MCF 10A (cell line): ENCODE measurements at places on chromosomes 4 and X.

DNA sequence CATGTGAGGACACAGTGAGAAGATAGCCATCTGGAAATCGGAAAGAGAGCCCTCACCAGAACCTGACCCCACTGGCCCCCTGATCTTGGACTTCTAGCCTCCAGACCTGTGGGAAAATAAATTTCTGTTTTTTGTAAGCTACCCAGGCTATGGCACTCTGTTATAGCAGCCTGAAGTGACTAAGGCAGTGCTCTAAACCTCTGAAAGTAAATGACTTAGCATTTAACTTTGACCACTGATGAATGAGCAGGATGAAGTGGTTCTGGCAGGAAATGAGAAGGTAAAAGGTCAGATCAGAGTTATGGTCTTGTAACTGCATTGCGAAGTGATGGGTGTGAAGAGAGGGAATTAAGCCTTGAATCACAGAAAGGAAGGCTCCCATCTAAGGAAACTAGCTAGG is 17.0 kb downstream of the GPAT3 start:
- H3K27ac ChIP-seq, result no peak overlapping the region
- DNase-seq, result no peak
- H3K27me3 ChIP-seq, result peaks cover 14% of the 10 kb centered on the region
- peaks cover 6% of the 10 kb centered on the region for H3K4me1 ChIP-seq

GRCh38 chr4:78629991-78630541 is 78.5 kb downstream of the ANXA3 start:
- no peak overlapping the region for H3K27ac ChIP-seq
- no peaks in the 10 kb centered on the region for H3K27me3 ChIP-seq
- DNase-seq, result no peak

- H3K27ac ChIP-seq, result no peak overlapping the region
- no peak overlapping the region for H3K4me3 ChIP-seq
- H3K27me3 ChIP-seq, result no peaks in the 10 kb centered on the region
- DNase-seq, result no peak
- no peaks in the 10 kb centered on the region for H3K4me1 ChIP-seq
Observed at GRCh38 chr4:119810001-119810400, 181.4 kb upstream of the PDE5A start.

DNA sequence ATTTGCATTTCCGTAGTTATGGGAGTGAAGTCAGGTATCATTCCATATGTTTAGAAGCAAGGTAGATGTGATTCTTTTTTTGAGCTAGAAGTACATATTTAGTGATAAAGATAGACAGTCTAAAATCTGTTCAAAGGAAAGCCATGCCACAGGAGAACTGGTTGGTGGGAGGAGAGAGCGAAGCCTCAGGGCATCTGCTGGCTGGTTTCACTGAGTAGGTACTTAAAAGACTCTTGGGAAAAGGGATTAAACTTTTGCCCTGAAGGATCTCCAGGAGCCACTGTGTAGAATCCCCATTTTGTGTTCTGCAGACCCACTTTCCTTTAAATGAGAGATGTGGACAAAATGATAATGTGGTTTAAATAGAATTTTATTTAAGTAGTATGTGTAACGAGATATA is 89.6 kb downstream of the SHROOM2 start:
- H3K27me3 ChIP-seq, result no peaks in the 10 kb centered on the region
- no peak overlapping the region for H3K4me3 ChIP-seq
- no peak for DNase-seq
- peaks cover 27% of the 10 kb centered on the region for H3K4me1 ChIP-seq
